8988T (cell line): ENCODE measurements at places on chromosomes 3 and 15.

GRCh38 chr3:81274671-81275070 lies 486.8 kb downstream of the GBE1 start:
- DNase-seq, result no peak

DNA sequence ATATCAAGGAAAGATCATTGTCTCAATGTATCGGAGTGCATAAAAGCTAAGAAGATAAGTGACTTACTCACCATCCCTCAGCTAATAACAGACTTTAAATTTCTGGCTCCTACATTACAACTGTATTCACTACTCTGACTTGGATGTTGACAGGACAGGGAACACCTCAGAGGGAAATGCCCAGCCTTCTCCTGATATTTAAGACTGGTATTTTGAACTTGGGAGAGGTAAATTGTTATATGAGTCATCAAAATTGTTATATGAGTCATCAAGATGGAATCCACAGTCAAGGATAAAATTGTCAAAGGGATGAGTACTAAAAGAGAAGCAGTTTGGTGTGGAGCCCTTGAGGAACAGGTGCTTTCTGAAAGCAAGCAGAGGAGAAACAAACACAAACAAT lies 961.4 kb downstream of the VGLL3 start:
- no peak for DNase-seq

DNA sequence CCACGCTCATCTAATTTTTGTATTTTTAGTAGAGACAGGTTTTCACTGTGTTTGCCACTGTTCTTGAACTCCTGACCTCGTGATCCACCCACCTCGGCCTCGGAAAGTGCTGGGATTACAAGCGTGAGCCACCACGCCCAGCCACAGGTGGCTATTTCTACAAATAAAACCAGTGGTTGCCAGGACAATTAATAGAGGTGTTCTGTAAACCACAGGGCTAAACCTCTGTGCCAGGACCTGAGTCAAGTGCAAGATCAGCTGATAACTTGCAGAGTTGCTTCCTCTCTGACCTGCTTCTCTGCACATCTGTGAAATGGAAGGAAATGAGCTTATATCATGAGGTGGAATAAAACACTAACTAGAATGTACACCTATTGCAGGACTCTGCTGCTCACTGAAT lies 72.8 kb downstream of the CD200R1L start:
- DNase-seq, result no peak

- no peak for DNase-seq
Observed at GRCh38 chr15:81914734-81915256, 131.0 kb downstream of the MEX3B start.

DNA sequence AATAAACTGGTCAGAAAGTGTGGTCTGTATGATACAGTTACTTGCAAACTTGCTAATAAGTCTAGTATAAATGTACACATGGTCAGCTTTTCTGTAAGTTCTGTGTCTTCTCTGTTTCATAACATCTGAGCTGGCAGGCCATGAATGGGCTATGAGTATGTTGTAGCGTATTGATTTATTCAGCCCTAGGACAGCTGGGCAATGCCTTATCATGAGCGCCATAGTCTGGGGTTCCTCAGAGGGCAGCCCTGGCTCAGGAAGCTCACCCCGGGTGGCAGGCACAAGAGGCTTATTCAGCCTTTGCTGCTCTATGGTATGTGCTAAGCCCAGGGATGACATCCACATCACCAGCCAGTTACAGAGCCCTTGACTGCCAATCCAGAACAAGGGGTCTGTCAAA lies 50.7 kb upstream of the CCR2 start:
- DNase-seq, result no peak

DNA sequence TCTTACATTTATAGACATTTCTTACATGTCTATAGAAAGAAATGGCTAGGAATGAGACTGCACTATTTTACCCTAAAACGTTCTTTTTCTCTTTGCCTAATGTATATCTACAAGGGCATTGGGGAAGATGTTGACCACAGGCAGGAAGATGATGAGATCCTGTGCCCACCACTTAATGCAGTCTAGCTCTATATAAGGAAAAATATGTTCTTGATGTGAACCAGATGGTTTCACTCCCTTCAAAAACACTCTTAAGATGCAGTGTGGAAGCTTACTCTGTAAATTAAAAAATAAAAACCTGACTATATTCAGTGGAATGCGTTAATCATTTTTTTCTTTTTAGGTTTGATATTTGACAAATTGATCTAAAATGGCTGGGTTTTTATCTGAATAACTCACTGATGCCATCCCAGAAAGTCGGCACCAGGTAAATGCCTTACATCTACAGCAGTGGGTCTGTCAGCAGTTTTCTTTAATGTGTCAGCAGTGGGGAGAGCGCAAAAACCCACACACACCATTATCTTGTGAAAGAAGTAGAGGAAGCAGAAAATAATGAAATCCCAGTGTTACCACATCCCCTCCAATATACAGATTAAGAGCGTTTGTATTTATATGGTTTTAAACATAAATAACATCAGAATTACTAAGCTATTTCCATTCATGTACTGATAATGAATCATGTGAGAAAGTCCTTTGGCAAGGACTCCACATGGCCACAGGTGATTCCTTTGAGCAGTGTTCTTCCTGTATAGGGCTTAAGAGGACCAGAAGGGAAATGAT lies 10.1 kb downstream of the AGTR1 start:
- no peak for DNase-seq

DNA sequence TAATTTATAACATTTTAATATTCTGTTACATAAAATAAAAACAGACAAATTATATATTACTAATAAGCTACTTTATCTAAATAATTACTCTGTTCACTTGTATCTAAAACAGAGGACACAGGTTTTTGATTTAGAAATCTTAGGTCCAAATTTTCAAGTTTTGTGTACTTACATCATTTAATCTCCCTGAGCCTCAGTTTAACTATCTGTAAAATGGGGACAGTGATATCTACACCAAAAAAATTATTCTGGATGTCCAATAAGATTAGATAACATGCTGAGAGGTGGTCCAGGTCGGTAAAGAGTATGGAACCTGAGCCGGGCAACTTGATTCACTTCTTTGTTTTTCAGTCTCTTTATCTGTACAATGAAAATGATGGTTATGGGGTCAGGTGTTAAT lies 263.8 kb upstream of the CDIN1 start:
- no peak for DNase-seq

DNA sequence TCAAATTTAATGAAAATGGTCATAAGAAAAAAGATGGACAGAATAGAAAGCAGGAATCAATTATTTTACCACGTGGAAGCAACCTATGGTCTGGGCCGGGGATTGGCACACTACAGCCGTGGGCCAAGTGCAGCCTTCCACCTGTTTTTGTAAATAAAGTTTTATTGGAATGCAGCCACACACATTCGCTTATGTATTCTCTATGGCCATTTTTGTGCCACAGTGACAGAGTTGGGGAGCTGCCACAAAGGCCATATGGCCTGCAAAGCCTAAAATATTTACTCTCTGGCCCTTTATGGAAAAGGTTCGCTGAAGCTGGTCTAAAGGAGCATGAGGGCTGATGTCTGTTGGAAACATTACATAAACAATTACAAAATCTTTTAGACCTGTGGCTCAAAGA lies 144.8 kb downstream of the TMCO5A start:
- no peak for DNase-seq

- DNase-seq, result no peak
Observed at GRCh38 chr3:171358881-171359198, 101.4 kb downstream of the TNIK start.

DNA sequence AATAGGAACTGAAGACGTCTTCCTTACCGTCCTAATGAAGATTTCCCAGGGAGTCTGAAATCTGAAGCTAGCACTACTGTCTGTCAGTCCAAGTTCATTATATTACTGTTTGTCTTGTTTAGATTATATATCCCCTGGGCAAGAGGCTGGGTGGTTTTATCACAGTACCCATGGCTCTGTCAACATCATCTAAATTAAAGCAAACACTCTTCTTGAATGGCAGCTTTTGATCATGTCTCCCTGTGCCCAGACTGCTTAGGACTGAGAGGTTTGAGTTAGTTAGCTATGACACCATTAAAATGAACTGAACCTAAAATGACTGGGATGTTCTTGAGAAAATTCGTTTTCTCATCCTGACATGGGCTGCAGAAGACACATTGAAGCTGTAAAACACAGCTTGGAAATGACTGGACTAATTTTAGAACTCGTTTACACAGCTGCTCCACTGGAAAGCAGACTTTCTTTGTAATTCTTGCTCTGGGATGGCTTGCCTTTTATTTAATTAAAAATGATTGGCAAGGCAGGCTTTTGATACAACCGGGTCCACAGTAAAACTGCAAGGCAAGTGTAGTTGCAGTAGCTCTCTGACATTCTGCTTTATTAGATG lies 243.5 kb downstream of the MFSD1 start:
- DNase-seq, result no peak

GRCh38 chr3:174639406-174639805 lies 219.7 kb upstream of the NAALADL2 start:
- no peak for DNase-seq

DNA sequence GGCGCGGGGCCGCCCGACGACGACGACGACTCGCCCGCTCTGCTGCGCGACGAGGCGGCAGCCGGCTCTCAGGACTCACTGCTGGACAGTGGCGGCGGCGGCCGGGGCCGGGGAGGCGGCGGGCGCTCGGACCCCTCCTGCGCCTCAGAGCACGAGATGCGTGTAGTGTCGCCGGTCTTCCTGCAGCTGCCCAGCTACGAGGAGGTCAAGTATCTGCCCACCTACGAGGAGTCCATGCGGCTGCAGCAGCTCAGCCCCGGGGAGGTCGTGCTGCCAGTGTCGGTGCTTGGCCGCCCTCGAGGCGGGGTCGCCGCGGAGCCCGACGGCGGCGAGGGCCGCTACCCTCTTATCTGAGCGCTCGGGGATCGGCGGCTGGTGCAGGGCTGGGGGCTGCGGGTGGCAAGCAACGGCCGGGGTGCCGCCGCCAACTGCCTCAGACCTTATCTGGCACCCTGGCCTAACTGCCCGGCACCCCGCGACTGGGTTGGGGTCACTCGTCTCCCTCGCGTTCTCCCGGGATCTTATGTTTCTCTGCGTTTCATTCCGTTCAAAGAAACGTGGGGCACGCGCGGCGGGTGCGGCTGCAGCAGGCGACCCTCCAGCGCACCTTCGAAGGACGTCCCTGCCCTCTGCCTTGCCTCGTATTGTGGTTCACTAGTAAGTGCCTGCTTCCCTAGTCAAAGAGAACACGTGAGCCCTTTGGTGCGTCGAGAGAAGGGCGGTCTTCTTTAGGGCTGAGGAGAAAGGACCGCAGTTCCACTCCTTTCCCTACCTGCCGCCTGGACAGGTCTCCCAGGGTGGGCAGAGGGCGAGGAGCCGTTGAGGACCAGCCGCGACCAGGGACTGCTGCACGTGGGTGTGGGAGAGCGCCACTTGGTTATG lies 1.0 kb downstream of the C3orf80 start:
- DNase-seq, result no peak

DNA sequence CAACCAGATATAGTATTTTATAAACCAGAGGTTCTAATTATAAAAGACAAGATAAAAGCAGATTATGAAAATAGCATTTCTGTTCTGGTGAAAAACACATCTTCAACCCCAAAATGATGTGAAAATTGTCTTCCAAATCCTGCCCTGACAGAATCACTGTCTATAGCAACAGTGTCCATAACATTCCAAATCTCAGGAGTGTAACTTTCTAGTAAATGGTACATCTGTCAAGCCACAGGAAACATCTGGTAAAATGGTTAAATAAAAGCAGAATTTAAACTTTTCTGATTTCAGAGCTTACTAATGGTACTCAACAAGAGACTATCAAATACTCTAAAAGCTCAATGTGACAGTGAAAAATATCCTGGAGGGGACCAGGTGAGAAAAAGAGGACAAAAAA lies 60.5 kb downstream of the VGLL4 start:
- no peak for DNase-seq

- no peak for DNase-seq
Observed at GRCh38 chr15:80494351-80494751, 90.2 kb downstream of the ARNT2 start.

DNA sequence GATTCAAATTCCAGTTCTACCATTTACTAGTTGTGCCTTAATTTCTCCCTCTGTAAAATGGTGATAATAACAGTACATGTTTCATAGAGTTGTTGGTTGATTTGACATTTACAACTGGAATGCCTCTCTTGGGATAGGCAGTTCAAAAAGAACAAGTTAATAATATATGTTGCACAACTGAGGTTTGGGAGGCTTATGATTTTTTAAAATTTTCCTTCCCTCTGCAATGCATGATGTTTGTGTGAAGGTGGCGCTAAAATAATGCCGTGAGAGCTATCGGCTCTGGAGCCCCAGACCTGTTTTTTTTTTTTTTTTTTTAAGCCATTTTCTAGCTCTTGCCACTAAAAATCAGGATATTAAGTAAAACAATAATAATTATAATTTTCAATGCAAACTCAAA lies 18.6 kb downstream of the DNAJB11 start:
- DNase-seq, result no peak

GRCh38 chr3:176611703-176612102 lies 585.6 kb downstream of the TBL1XR1 start:
- DNase-seq, result no peak

DNA sequence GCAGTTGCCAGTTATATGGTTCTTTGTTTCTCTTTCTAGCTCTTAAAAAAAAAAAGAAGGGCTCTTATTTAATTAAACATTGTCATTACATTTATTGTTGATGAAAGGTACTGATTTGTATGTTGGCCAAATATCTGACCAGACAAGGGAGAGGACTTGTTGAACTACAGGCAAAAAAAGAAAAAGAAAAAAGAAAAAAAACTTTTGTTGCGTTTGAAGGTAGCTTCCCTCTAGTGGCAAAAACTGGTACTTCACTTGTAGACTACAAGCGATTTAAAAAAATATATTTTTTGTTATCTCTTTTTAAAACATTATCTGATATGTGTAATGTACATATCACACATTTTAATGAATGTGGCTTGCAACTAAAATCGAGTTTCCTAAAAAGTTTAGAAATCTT lies 280.6 kb downstream of the ROBO2 start:
- DNase-seq, result no peak
